ENCODE measurements at places on chromosomes 5 and 9.

- DNase-seq = no peak
Measured at GRCh38 chr5:156541582-156541981, 214.6 kb downstream of the SGCD start.

- no peak for DNase-seq
Measured at GRCh38 chr5:148632255-148633066, 21.9 kb downstream of the HTR4 start.

GRCh38 chr5:24535646-24536045, 109.1 kb downstream of the CDH10 start:
- peak; percentile 1 for DNase-seq

GRCh38 chr9:81543695-81544094, 145.7 kb downstream of the TLE1 start:
- no peak for DNase-seq

GRCh38 chr9:20664501-20664900, 19.6 kb upstream of the FOCAD start:
- DNase-seq = no peak

GRCh38 chr9:115398313-115398650, 280.3 kb upstream of the TNC start:
- no peak for DNase-seq

- DNase-seq = peak; percentile 58
Measured at GRCh38 chr5:126814721-126815404, 37.9 kb downstream of the LMNB1 start.

GRCh38 chr5:154140381-154140780, 50.2 kb upstream of the GALNT10 start:
- no peak for DNase-seq

DNA sequence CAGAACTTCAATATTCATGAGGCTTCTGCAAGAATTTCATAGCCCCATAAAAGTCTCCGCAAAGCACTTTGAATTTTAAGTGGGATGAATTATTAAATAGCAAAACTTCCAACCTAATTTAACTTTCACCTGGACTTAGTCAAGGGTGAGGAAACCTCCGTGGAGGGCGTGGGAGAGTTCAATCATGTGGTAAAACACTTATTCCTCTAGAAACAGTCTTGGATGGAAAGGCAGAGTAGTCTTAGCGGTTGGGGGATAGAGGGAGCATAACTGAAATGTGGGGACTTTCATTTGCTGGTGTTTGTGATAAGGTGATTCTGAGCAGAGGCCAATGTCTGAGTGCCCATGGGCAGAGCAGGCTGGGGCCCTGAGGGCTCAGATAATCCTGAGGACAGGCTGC, 241.9 kb downstream of the IRX1 start:
- peak; percentile 76 for DNase-seq

- DNase-seq = no peak
Measured at GRCh38 chr5:158486566-158486965, 613.1 kb downstream of the EBF1 start.

- no peak for DNase-seq
Measured at GRCh38 chr9:108463932-108464606, 391.7 kb downstream of the ACTL7B start.

GRCh38 chr5:1851290-1851934, 31.3 kb downstream of the IRX4 start:
- DNase-seq = no peak

- no peak for DNase-seq
Measured at GRCh38 chr5:73909474-73909873, 283.5 kb downstream of the ARHGEF28 start.

DNA sequence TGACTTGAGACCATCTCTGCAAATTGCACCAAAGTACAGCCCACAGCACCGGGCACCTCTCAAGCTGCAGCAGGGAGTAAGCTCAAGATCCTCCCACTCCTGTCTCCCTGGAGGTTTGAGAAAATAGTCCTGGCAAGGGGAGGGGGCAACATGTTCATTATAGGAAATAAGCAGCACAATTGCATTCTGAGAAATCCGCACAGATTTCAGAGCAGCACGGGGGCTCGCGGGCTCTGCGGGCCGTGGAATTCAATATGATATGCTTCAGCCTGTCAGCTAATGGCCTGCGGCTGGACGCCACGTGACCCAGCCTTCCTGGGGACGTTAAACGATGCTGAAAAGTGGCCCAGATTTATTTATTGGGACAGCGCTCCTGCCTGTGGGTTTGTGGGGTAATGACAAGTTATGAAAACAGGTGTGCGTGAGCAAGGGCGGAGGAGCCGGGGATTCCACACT, 156.4 kb downstream of the DAB2IP start:
- DNase-seq = no peak

- DNase-seq = peak; percentile 90
Measured at GRCh38 chr5:133824661-133825254, 143.7 kb downstream of the C5orf15 start.

DNA sequence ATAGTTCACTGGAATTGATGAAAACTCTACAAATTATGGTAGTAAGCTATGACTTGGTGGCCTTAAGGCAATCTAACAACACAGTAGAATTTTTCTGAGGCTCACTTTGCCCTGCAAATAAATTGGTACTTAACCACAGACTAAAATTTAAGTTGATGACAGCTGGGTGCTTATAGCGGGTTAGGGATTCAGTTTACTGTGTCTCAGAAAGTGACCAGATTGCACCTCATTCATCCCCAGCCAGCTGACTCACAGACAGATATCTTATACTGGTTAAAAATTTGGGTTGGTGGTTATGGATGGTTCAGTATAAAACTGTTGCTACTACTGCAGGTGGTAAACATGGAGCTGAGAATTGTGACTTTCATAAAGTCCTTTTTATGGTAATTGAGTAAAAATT, 2.8 kb downstream of the CKS2 start:
- DNase-seq = no peak

- peak; percentile 39 for DNase-seq
Measured at GRCh38 chr5:135457424-135458071, 5.4 kb upstream of the TIFAB start.

- no peak for DNase-seq
Measured at GRCh38 chr9:93898502-93899426, 56.4 kb downstream of the BARX1 start.

DNA sequence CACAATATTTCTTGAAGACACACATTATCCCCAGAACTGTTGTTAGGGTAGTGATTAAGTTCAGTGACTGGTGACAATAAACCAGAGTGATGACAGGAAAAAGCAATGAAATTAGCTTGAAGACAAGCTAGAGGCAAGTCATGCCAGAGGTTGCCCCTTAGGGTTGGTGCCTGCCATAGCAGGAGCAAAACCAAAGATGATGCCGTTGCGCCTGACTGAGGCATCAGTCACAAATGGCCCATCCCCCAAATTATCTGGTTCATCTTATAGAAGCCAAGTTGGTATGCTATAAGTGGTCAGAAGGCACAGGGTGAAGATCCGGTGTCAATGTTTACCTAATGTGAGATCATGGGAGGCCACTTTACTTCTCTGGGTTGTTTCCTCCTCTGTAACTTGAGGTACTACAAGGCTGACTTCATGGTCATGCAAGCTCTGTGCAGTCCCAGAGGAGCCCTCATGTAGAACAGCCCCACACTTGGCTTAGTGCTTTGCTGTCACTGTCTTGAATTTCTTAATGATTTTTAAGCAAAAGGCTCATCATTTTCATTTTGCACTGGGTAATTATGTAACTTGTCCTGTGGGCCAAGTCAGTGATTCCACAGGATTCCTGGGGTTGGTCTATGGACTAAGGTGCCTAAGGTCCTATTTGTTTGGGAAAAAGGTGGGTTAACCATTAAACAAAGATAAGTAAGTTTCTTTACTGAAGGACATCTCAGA, 211.3 kb downstream of the MAN2A1 start:
- DNase-seq = peak; percentile 40

- no peak for DNase-seq
Measured at GRCh38 chr5:51347704-51348103, 35.5 kb upstream of the ISL1 start.

DNA sequence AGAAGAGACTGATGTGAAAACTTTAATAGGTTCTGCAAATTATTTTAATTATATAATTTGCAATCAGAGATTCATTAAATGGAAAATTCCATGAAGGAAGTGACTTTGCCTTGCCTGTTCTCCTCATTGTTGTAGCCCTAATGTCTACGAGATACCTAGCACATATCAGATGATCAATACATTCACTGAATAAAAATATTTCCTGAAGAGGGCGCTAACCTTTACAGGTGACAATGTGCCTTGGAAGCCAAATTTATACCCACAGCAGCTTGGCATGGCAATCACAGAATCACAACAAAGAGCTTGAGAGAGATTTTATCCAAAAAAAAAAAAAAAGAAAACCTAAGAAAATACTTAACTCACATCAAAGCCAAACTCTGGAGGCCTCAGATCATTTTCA, 17.4 kb downstream of the HAUS6 start:
- peak; percentile 19 for DNase-seq

DNA sequence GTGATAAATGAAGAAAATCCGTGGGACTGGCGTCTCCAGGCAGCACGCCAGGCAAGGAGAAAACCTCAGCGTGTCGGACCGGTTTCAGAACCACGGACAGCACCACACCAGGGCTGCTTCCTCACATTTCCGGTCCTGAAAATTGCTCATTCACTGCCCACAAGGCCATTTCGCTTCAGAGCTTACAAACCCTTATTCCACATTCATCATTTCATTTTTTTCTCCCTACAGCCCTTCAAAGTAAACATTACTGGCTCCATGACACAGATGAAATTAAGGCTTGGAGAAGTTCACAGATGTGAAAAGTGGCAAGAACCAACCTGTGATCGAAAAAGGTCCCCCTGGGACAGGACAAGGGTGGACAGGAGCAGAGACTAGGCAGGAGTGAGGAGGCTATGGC, 1.5 kb upstream of the GPRIN1 start:
- DNase-seq = peak; percentile 75

DNA sequence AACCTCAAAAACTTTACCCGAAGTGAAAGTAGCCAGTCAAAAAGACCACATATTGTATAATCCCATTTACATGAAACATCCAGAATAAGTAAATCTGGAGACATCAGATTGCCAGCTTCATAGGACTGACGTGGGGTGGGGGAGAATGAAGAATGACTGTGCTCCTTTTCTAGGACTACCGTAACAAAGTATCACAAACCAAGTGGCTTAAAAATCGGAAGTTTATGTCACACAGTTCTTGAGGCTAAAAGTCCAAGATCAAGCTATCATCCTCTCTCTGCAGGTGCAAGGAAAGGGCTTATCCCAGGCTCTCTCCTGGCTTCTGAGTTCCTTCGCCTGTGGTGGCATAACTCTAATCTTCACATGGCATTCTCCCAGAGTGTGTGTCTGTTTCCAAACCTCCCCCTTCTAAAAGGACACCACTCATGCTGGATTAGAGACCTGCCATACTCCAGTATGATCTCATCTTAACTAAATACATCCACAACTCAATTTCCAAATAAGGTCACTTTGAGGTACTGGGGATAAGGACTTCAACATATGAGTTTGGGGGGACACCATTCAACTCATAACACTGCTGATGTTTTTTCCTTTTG, 25.5 kb downstream of the ADAM19 start:
- DNase-seq = no peak

DNA sequence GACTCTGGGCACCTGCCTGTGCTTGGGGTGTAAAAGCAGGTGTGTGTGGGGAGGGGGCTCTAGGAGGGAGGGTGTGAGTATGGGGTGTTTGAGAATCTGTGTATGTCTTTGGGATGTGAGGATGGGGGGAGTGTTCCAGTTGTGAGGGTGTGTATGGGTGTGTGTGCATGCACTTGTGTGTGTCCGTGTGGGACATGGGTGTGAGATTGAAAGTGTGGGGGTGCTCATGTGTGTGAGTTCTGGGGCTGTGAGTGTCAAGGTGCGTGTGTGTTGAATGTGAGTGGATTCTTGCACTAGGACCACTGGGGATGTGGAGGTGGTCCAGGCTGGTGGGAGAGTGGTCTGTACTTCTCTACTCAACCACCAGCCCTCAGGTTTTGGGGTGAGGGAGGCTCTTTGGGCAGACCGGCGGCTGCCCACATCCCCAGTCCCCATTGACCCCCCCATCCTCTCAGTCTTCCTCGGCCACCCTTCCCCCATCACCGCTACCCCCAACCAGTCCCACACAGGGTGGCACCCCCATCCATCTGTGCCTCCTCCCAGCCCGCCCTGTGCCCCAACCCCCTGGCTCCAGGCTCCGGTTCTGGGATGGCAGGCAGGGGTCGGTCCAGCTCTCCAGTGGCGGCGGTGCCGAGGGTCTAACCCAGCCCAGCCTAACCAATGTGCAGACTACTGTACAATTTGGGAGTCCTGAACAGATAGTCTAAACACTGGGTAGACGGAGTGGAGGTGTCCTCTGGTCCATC, 31.5 kb downstream of the GOLGA2 start:
- DNase-seq = no peak

DNA sequence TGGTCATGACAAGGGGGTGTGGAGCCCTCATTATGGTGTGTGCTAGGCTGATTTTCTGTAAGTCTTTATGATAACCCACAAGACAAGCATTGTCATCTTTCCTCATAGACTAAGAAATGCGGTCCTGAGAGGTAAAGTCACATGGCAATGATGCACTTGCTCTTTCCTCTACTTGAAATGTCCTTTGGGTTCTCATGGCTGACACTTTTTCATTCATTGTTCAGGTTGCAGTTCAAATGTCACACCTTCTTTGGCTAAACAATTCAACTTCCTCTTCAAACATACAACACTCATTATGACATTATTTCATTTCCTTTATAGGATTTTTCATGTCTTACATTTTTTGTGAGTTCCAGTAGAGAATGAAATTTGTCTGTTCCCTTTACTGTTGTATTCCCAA, 323.6 kb upstream of the PRR16 start:
- no peak for DNase-seq

DNA sequence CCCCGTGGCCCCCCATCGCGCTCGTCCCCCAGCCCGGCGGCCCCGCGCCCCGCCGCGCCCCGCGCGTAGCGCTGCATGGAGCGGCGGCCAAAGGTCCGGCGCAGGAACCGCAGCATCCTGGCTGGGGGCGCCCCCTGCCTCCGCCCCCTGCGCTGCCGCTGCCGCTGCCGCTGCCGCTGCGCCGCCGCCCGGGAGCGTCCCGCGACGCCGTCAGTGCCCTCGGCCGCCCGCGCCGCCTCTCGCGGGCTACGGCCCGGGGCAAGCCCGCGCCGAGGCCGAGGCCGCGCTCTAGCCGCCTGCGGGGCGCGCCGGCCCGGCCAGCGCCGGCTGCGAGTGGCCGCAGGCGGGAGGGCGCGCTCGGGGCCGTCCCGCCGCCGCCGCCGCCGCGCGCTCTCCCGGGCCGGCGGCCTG, 523 bp downstream of the EPB41L4B start:
- DNase-seq = no peak

GRCh38 chr9:70683841-70684240, 269.4 kb upstream of the KLF9 start:
- DNase-seq = no peak
